ENCODE measurements at places on chromosomes 1 and 21.

- DNase-seq = no peak
These were observed 41.9 kb downstream of the C21orf91 start for GRCh38 chr21:17777072-17777765.

DNA sequence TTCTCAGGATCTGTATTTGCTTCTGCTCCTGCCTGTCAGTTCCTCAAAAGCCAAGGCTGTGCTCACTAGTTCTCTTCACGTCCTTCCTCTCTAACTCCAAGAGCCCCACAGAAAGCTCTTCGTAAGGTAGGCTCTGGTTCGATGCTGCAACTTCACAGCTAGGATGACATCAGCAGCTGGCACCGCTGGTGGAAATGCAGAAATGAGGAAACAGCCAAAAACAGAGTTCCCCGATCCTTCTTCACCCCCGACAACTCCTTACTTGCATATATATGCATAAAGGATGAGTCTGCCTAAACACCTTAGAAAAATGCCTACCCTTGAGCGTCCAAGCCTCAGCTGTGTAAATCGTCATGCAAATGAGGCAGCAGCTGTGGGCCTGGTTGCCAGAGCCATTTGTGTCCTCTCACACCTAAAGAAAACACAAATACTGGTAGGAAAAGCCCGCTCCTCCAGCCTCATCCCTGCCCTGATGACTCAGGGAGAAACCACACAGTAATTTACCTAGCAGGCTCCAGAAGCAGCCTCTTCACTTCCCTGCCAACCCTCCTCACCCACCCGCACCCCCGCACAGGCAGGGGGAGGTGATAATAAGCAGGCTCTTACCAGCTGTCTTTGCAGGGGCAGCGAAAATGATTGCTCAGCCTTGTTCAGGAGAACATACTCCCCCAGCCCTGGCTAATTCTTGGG is 28.2 kb downstream of the BATF3 start:
- peak; percentile 95 for DNase-seq

GRCh38 chr1:204523605-204524215 is 7.5 kb downstream of the MDM4 start:
- DNase-seq = peak; percentile 84

- peak; percentile 74 for DNase-seq
These were observed 150.1 kb upstream of the FGGY start for GRCh38 chr1:59146651-59147358.

GRCh38 chr1:222914861-222915632 is 100.2 kb downstream of the DISP1 start:
- DNase-seq = no peak

- DNase-seq = peak; percentile 51
These were observed 19.0 kb downstream of the TEX35 start for GRCh38 chr1:178531887-178532286.

GRCh38 chr1:28905921-28906666 is 8.3 kb upstream of the EPB41 start:
- DNase-seq = no peak

DNA sequence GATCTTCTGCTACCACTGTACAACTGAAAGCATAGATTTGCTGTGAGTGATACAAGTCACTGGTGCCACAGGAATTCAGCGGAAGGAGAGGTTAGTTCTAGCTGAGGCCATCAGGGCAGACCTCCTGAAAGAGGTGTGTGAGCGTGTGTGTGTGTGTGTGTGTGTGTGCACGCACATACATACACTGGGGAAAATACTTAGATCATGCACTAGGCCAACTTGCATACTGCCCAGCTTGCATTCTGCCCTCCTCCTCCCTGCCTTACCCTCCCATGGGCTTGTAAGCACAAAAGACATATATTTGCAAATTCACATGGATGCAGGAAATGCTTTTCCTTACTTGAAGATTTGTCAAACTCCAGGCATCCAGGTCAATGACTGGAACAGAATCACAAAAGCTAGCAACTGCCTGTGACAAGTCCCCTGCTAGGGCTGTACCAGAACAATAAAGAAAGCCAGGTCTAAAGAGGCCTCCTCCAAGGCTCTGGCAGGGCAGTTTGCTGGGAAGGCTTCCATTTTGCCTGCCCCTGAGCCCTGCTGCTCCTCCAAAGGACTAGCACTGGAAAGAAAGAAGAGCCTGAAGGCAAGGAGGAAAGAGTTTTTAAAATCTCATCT is 23.2 kb downstream of the PLEKHA6 start:
- DNase-seq = no peak

GRCh38 chr1:14668538-14668937 is 70.1 kb downstream of the KAZN start:
- DNase-seq = no peak

GRCh38 chr1:228228601-228229074 is 20.8 kb downstream of the OBSCN start:
- no peak for DNase-seq

- no peak for DNase-seq
These were observed 88.3 kb downstream of the ABCA4 start for GRCh38 chr1:94032637-94033036.

GRCh38 chr1:66331658-66332547 is 202.1 kb upstream of the SGIP1 start:
- peak; percentile 93 for DNase-seq

- DNase-seq = no peak
These were observed 5.2 kb upstream of the LRRC8D start for GRCh38 chr1:89815611-89816010.

DNA sequence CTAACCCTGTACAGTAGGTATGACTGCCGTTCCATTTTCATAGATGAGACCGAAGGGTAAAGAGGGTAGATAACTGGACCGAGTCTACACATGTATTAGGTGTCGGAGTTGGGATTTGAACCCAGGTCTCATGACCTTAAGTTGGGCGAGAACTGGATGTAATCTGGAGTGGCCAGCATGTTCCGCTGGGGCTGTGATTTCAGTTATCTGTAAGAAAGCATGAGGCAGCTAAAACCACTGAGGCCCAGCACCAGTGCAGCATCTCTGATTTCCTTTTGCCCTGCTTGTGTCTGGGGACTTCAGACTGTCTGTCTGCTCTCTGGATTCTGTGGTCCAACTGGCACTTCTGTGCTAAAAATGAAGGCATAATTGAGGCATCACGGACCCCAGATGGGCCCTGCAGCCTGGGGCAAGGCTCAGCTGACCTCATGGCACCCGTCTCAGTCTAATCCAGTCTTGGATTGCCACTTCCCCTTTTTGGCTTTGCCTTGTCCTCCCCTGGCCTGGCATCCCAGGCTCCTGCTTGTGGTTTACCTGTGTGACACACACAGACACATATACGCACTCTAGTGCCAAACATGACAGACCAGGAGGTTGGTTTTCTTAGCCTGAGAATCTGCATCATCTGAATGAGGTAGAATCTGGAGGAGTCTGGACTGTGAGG is 180.2 kb downstream of the KIF26B start:
- no peak for DNase-seq

Data from islet precursor cell (in vitro differentiated cells).